ENCODE measurements at places on chromosomes 13 and 19.

- DNase-seq, result no peak
These were observed 27.7 kb downstream of the TUBA3C start for GRCh38 chr13:19153782-19154450.

- DNase-seq, result no peak
These were observed 6.3 kb downstream of the GPR18 start for GRCh38 chr13:99251921-99252320.

DNA sequence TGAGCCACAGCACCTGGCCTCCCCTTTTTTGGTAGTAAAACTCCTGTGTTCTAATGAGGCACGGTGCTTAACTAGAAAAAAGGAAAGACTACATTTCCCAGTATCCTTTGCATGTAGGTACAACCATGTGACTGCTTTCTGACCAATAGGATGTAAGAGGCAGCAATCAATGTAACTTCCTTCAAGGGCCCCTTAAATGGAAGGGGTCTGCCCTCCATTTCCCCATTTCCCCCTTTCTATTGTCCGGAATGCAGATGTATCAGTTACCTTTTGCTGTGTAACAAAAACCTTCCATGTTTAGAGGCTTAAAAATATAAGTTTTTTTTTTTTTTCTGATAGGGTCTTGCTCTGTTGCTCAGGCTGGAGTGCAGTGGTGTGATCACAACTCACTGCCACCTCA is 2.2 kb downstream of the GPR32 start:
- DNase-seq, result no peak

DNA sequence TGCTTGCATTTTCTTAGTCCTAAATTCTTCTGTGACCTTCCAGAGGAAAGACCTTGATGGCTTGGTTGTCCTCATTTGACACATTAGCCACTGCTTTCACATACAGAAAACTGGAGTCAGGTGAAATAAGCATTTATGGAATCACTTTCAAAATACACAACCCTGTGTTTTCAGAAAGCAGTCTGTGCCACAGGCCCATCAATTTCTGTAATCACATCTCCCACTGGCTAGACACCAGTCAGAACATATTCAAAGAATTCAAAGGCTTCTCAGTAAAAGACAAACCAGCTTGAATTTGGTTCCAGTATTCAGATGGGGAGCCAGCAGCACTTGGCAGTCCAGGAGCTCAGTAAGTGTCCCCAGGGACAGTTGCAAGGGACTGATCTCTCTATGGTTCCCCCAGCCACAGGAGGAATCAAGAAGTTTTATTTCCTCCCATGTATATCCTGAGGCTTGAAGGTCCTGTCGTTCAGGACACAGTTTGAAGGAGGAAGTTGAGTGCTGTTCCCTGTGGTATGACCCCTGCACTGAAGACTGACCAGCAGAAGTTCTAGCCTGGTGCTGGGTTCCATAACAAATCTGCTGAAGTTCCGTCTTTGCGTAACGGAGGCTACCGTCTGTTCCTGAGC is 214.3 kb downstream of the FOXO1 start:
- DNase-seq, result no peak

DNA sequence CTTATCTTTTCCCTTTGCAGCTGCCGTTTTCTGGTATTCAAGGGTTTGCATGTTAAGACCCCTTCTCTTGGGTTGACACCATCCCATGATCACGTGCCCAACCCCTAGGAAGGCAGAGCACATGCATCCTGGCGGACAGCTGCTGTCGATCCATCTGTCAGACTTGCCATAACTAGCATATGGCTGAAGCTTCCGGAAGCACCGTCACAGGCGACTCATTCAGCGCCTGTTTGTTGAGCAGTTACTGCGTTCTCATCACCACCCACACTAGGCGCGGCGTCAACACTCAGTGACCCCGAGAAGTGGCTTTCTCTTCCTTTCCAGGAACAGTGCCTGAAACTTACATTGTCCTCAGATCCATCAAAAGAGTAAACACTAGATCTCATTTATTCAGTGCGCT is 93.6 kb downstream of the SOX1 start:
- no peak for DNase-seq

Measured in activated CD4-positive, alpha-beta T cell treated with anti-CD3 and anti-CD28 coated beads, Interleukin-2, amount 50 U/mL, for 4 hours (primary cell).